ENCODE measurements at places on chromosomes 2 and 18. TPM values are rescaled to one million over a fixed set of nuclear protein-coding genes. Genes with fewer than 3 reads are reported as not detected.
A peak's percentile ranks its signal among the peaks of the same experiment; 100 is the strongest.

Gene IL1F10
- not detected for total RNA-seq

DNA sequence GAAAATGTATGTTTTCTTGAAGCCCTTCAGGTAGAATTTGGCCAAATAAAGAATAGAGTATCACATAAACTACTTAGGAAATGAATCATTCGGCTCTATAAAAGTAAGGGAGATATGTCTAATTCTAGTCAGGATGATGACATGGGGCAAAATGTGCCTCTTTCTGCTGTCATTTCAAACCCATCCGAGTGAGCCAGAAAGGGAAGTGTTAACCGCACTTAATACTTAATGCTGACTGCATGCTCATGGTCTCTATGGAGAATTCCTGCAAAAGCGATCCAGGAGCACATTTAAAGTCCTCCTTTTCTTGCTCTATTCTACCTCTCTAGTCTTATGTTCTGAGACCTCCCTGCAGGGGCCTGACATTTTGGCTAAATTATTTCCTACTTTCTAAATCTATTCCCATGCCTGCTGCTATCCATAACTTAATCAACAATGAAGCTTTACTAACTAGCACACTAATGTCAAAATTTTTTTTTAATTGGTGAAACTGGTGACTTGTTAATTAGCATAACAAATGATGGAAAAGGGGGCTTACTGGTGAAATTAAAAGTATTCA, 127.4 kb downstream of the CDC42EP3 start:
- no peak for DNase-seq

GRCh38 chr2:83764447-83765005, 694.6 kb downstream of the SUCLG1 start:
- no peak for DNase-seq

Gene FEV
- not detected for total RNA-seq

- DNase-seq: no peak
These were observed 55.5 kb downstream of the SEPTIN10 start for GRCh38 chr2:109558076-109558882.

DNA sequence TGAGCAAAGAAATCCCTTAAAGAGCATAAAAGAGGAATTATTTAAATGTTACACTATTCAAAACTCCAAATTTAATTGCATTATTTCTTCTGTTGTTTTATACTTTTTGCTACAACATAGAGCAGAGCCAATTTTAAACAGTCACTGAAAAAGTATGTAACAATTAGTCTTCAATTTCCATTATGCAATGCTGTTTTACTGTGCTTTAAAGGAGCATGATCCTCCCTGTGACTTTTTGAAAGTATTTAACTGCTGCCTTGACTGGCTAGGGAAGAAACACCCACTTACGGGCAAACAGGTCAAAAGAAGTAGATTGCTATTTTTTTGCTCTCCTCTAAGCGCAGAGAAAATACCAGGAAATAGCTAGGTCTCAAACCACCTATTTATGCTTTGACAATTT, 217.4 kb upstream of the GCFC2 start:
- DNase-seq: no peak

DNA sequence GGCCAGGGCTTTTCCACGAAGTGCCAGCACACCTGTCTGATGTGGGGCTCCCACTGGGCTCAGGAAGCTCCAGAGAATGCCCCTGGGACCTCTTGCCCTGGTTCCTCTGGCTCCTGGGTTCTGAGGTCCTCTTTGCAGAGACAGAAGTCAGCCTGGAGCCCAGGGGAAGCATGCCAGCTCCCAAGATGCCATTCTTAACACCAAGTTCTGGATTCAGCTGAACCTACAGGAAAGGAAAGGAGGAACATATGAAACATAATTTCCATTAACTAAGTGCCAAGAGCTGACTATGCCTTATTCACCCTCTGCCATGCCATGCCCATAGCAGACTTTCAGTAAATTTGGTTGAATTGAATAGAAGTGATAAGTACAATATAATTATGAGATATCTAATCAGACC, 21.9 kb downstream of the FAM124B start:
- peak; percentile 53 for DNase-seq

Gene NPPC
- 14.0 TPM for total RNA-seq

Gene GAL3ST2
- not detected for total RNA-seq

Gene EIPR1
- total RNA-seq: 10.6 TPM

Gene ABCG8
- not detected for total RNA-seq

Gene OXER1
- total RNA-seq: 0.70 TPM

Gene SCN9A
- 0.71 TPM for total RNA-seq

GRCh38 chr2:145065342-145065741, 545.4 kb upstream of the ZEB2 start:
- DNase-seq: no peak

DNA sequence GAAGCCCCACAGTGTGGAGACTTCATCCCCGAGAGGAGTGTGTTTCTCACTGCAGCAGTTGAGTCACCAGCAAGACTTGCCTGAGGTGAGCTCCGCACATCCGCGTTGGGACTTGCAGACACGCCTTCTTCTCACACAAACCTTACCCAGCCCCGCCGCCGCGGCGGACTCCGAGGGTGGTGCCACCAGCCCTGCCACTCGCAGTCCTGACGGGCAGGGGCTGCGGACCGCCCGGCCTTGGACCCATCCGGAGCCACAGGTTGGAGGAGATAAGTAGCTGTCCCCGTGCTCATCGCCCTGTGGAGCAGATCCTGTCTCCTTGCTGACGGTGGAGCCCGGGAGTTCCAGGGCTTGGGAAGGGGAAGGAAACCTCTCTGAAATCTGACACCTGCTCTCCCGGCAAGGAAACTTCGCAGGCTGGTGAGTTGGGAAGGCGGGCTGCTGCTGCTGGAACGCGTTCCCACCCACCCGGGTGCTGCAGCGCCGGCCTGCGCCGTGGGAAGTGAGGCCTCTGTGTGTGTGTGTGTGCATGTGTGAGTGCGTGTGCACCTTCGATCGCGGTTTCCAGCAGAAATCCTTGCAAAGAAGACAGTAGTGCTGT, at the start of gene RAB27B:
TSS of gene RAB27B (plus strand) at position 197 of the 601 bp plus-strand sequence. CDS start 49,109 bp downstream, outside the sequence.
- DNase-seq: peak; percentile 42

- DNase-seq: no peak
These were observed 1.0 kb downstream of the ZNF532 start for GRCh38 chr18:58865701-58866065.

DNA sequence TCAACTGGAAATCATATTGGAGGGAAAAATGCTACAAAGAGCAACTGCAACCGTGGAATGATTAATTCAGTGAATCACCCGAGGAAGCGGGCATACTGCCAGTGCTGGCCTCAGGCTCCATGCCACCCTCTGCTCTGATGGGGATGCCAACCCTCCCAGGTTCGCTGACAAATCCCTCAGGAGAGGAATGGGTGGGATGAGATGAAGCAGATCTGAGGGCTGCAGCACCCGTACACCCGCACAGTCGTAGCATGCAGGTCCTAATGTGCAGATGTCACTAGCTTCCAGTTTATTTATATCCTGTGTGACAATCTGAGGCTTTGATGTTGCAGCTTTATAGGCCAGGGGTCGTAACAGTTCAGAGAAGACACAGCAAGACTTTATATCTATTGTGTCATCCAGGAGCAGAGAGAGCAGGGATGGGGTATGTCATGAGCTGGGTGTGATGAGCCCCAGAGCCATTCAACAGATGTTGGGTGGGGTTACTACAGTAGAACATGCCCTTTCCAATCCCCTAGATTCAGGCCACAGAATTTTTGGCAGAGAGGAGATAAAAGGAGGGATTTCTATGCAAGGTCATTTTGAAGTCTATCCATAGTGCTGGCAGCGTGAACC, 44.6 kb downstream of the DPP4 start:
- no peak for DNase-seq

Gene HOXD10
- total RNA-seq: not detected

Gene DBI
- total RNA-seq: 185 TPM

DNA sequence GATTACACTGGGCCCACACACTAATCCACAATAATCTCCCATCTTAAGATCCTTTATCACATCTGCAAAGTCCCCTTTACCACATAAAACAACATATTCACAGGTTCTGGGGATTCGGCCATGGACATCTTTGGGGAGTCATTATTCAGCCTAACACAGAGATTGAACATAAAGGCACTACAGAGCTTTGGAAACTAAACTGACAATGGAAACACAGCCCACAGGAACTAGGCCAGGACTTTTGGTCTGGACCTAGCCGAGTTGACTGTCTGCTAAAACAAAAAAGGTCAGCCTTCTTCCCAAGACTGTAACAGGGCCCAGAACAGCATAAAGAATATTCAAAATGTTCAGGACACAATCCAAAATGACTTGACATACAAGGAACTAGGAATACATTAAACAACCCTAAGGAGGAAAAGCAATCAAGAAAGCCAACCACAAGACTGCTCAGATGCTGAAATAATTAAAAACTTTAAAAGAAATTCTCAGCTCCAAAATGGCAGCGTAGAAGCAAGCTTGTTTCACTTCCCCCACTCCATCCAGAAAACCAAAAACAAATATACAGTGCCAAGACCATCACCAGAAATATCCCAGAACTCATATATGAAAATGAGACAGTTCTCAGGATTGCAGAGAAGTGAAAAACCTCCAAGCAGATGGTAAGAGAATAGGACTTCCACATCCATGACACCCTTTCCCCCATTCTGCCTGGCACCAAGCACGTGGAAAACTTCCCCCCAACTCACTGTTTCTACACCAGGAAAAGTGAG, 207.8 kb downstream of the ATAD2B start:
- DNase-seq: no peak

Gene ANKRD62
- total RNA-seq: not detected

DNA sequence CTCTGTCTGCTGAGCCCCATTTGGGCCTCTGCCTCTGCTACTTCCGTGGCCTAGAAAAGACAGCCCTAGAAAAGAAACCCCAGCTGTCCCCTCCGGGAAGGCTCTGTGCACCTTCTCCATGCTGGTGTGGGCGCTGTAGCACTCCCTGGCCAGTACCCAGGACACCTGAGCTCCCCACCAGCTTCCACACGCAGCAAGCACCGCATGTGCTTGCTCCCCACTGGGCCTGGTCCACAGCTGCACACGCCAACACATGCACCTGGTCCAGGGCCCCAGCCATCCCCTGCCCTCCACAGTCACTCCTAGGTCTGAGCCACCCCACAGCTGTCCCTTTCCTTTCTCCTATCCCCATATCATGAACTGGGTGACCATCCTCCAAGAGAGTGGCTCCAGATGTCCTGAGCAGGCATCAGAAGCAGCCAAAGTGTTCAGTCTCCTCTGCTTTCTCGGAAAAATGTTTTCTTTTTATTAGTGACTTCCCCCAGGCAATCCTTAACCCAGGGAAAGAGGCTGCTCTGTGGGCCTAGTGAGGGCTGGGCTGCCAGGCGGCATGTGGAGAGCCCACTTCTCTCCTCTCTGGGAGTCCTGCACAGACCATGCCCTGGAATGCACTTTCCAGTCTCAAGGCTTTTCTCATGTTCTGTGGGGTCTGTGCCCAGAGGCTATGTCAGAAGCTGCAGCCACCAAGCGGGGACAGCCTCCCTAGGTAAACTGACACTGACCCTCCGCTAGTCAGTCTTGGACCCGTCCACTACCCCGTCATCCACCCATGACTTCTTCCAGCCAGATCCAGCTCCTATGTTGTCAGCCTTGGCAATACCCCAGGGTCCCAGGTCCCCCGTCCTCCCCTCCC, 133.7 kb downstream of the KLHL29 start:
- no peak for DNase-seq

DNA sequence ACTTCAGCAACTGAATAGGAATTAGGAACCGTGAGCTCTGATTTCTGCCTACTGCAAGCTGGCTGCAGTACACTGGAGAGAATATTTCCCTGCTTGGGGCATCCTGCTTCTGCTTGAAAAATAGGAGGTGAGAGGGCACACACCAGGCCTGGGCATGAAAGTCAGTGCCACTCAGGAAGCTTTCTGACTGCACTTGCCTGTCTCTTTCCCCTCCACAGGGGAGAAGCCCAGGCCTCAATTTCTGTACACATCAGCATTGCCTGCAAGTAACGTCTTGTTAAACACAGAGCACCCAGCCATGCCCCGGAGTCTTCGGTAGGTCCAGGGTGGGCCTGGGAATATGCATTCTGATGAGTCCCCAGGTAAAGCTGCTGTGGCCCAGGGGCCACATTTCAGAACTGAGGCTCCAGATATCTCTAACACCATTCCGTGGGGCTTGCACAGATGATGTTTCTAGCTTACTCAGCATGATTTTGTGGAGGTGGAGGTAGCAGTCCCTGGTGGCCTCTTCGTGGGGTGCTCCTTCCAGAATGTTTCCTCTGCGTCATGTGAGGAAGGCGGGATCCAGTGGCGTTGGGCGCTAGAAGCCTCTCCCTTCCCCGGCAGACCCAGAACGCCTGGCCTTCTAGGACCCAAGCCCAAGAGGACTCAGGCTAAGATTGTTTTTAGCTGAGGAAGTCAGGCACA, 114.1 kb downstream of the ZBTB7C start:
- no peak for DNase-seq

DNA sequence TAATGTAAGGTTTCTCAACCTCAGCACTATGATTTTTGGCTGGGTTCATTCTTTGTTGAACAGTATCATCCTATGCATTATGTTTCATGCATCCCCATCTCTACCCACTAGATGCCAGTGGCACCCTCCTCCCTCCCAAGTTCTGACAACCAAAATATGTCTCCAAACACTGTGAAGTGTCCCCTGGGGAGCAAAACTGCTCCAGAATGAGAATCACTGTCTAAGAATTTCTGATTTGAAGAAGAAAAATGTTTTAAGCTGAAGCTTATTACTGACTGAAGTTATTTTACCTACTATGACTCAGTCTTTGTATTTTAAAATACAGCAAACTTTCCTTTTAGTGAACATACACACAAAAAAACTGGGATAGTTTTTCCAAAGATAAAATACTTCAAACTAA, 3.4 kb downstream of the THADA start:
- no peak for DNase-seq

DNA sequence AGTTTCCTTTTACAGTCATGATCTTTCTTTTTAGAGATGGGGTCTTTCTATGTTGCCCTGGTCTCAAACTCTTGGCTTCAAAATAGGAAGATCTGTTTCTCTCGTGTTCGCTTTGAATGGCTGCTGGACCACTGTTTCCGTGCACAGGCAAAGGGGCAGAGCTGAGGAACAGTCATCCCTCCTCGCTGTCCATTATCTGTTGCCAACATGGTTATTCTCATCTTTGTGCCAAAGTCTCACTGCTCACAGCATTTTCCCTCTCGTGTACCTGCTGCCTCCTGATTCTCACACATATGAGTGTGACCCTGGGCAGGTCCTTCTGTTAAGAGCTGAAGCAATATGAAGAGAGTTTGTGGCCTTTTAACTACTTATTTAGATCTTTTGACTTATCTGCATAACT, 28.0 kb upstream of the CCNYL1 start:
- no peak for DNase-seq

DNA sequence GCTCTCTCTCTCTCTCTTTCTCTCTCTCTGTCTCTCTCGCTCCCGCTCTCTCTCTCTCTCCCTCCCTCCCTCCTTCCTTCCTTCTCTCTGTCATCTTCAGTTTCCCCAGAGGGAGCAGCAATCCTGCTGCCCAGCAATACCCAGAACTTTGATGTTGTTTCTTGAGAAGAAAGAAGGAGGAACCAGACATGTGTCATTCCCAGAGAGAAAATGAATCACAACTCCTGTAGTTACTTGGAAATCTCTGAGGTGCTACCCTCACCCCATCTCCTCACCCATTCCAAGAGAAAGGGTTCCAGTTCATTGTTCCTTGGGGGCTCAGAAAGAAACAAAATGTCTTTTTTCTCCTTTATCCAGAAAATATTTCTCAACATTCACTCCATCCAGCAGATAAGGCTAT, 449.1 kb downstream of the TNS1 start:
- no peak for DNase-seq
